ENCODE measurements at places on chromosomes 16 and 17.

- no peak for DNase-seq
Measured at GRCh38 chr17:20996724-20997615, 45.8 kb downstream of the USP22 start.

DNA sequence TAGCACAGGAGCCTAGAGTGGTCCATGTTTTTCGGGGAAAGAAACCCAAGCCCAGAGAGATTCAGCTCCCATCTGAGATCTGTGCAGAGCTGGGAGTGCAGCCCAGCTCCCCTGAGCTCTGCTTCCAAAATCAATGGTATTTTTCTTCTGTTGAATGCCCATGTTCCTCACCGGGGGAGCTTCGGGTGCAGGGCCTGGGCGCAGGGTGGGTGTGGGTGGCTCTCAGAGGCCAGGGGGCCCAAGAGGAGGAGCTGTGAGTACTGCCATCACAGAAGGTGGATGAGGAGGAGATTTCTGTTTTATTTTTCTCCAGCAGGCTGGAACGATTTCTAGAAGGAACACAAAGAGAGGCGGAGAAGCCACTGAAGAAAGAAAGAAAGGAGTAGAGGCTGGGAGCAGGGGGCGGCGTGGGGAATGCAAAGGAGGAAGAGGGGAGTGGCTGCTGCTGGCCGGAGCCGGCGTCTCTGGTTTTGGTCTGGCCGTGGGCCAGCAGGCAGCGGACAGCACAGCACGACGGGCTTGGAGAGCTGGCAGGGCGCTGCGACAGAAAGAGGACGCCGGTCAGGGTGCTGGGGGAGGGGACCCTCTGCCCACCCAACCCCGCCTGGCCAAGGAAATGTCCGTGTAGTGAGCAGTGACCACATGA, 76.2 kb upstream of the KSR1 start:
- peak; percentile 61 for DNase-seq

- peak; percentile 82 for DNase-seq
Measured at GRCh38 chr17:50094243-50094752, 853 bp upstream of the PDK2 start.

- DNase-seq: no peak
Measured at GRCh38 chr17:34502426-34502825, 77.0 kb upstream of the TMEM132E start.

DNA sequence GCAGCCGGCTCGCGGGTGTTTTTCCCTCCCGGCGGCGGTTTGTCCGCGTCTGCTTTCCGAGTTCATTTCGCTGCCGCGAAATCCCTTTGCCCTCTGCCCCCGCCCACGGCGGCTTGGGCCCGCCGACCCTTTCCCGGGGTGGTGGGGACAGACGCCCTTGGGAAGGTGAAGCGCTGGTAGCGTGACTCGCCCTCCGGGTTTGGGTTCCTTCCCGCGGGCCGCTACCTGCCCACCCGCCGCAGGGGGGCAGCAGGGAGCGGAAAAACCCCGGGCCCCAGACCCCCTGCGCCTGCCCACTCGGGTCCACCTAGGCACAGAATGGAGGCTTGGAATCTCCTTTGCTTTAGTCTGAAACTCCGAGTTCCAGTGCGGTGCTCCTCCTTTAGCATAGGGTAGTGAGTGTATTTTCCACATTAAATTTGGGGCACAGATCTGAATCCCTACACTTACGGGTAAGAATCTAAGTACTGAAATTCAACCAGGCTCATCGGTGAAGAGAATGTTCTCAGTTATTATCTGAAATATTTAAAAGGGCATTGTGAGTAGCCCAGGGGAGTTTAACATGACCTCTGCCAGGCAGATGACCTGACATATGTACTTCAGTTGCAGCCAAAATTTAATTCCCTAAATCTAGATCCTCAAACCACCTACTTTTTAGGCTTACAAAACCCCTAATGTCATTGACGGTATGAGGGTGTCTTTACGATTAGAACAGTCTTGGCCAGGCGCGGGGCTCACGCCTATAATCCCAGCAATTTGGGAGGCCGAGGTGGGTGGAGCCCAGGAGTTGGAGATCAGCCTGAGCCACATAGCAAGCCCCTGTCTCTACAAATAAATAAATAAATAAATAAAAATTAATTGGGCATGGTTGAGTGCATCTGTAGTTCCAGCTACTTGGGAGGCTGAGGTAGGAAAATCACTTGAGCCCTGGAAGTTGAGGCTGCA, 1.0 kb downstream of the NME2 start:
- peak; percentile 49 for DNase-seq

GRCh38 chr16:30644334-30644830, 6.4 kb upstream of the PRR14 start:
- DNase-seq: no peak

GRCh38 chr16:81140930-81141780, 45.0 kb upstream of the GCSH start:
- DNase-seq: no peak

DNA sequence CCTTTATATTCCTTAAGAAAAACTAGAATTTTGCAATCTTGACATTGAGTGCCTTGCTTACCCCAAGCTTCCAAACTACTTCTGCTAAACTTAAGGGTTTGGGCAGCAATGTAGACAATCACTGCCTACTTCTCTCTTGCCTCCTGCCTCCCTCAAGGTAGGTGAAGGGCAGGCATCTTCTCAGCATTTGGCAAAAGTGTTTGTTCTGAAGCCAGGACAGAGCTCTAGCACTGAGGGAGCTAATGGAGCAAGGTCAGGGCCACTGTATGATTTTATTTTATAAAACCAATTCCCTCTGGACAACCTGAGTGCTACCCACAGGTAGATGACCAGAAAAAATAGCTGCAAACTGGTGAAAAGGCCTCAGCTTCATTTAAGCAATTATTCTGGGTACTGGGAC, 111.8 kb downstream of the IRX3 start:
- no peak for DNase-seq

- DNase-seq: peak; percentile 87
Measured at GRCh38 chr17:43393944-43394482, 4.8 kb upstream of the ARL4D start.

- DNase-seq: no peak
Measured at GRCh38 chr16:49455991-49456745, 82.6 kb downstream of the C16orf78 start.

Measured in fibroblast of skin of back (primary cell).